ENCODE measurements at places on chromosomes 2 and 18. TPM values are rescaled to one million over a fixed set of nuclear protein-coding genes. Genes with fewer than 3 reads are reported as not detected.

CD8B2 gene
- not detected for total RNA-seq

RHBDD1 gene
- 24.2 TPM for total RNA-seq

MBP gene
- total RNA-seq, result 2.2 TPM

DNA sequence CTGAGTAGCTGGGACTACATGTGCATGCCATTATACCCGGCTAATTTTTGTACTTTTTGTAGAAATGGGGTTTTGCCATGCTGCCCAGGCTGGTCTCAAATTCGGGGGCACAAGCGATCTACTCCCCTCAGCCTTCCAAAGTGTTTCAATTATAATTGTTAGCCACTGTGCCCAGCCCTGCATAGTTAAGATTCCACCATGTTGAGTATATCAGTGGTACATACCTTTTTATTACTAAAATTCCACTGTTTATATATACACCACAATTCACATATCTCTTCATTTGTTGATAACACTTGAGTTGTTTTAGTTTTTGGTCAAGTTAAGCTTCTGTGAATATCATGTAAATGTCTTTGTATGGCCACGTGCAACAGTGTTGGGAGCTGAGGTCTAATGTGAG lies 12.8 kb upstream of the FMNL2 start:
- no peak for DNase-seq

DNA sequence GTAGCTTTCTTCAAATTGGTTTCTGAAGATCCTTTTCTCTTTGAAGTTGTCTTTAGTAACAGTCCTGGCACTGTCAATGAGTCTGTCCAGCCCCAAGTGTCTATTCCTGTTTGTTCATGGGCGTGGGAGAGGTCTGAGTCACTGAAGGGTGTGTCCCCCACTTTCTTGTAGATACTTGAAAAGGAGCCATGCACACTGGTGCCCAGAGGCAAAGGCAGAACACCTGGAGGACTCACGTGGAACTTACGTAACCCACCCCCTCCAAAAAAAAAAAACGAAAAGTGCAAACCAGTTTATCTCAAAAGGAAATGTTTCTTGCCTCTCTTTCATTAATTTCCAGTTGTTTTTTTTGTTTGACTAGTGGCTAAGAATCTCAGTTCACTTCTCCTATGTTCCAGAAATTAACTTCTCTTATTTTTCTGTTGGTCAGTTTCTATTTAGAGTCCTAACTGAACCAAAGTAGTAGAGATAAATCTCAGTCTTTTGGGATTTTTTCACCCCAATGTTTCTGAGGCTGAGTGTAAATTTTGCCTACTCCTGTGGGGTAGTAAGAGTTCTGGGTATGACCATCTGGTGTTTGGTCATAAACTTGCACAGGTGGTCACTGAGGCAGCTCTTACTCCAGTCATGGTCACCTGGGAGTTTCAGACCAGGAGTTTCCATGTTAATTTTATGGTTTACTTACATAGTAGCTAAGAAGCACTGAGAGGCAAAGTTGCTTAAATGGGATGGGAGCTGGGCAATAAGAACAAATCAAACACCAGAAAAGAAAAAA lies 54.9 kb downstream of the DSC3 start:
- no peak for DNase-seq

ERLEC1 gene
- 95.2 TPM for total RNA-seq

GRCh38 chr18:24837066-24837465 lies 376.6 kb downstream of the HRH4 start:
- peak; percentile 55 for DNase-seq

GRCh38 chr2:84766791-84767190 lies 114.1 kb downstream of the TRABD2A start:
- no peak for DNase-seq

DNA sequence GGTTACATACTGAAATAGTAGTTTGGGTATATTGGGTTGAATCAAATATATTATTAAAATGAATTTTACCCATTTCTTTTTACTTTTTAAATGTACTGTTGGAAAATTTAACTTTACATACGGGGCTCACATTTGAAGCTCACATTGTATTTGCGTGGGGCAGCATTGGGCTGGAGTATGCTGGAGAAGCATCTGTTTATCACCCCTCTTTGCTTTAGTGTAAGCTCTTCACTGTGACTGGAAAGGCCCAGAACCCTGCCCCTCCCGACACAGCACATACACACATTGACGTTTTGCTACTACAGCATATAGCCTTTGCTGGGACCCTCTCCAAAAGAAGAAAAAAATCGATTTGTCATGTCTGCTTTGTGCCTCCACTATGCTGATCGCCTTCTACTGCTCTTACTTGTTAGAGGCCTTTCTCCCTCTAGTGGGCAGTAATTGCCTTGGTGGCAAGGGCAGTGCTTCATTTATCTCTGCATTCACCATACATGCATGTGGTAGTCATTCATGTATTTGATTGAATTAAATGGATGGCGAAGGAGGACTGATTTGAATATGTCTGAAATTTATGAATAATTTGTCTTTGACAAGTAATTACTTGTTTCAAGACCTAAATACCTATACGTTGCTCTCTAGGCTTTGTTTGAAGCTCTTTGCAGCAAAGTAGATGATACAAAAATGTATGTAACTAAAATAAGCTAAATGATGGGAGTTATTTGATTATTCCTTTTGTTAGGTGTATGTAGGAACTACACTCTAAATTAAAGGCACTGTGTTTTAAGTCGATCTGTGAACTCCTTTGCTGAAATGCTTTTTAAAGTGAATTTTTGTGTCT lies 37.4 kb downstream of the VAPA start:
- DNase-seq, result peak; percentile 23

GRCh38 chr2:153005071-153005730 lies 286.8 kb downstream of the ARL6IP6 start:
- no peak for DNase-seq

CMPK2 gene
- total RNA-seq, result 2.2 TPM

HDAC4 gene
- 23.3 TPM for total RNA-seq

MC4R gene
- not detected for total RNA-seq

DNA sequence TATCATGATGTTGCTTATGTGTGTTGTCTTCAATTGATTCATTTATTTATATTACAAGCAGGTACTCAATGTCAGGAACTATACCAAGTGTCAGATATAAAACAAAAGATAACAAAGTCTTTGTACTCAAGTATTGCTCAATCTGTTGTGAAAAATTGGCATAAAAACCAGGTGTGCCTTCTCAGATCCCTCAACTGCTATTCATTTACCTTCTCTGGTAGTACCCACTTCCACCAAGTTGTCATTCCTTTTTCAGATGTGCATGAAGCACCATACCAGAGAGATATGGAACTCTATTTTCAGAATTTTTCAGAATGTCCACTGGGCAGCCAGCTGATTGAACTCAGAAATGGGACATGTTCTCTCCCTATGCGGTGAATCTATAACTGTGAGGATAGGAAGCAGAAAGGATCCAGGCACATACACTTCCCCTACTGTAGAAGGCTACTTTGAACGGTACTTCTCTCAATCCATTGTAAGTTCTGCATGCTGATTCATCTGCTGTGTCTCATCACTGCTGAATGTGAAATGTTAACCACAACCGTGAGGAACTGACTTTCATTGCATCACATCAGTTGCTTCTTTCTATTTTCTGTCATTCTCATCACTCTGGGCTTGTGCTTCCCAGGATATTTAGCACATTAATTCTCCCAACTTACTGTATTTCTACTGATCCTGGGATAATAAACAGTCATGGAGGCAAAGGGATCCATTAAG lies 1621.3 kb downstream of the SUCLG1 start:
- DNase-seq, result peak; percentile 47

GRCh38 chr2:8115456-8115855 lies 566.4 kb upstream of the ID2 start:
- DNase-seq, result no peak

IL1A gene
- not detected for total RNA-seq

DNA sequence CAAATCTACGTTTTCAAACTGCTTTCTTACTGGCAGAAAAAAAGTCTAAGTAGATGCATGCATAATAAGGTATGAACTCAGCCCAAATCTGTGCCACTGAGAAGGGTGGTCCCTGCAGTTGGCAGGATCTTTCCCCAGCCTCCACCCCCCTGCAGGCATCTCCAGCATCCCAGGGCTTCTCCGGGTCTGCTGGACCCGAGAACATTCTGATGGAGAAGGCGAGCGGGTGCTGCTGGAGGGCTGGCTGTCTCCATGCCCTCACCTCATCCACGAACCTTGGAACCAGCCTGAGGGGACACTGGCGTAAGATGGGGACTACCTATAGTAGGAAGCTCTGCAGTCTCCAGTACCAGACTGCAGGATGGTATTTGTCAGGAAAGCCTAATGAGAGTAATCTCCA lies 198.9 kb downstream of the HDAC4 start:
- no peak for DNase-seq

GRCh38 chr2:128578406-128579390 lies 260.0 kb upstream of the HS6ST1 start:
- peak; percentile 29 for DNase-seq

GRCh38 chr2:49224426-49225010 lies 70.2 kb upstream of the FSHR start:
- DNase-seq, result no peak

DNA sequence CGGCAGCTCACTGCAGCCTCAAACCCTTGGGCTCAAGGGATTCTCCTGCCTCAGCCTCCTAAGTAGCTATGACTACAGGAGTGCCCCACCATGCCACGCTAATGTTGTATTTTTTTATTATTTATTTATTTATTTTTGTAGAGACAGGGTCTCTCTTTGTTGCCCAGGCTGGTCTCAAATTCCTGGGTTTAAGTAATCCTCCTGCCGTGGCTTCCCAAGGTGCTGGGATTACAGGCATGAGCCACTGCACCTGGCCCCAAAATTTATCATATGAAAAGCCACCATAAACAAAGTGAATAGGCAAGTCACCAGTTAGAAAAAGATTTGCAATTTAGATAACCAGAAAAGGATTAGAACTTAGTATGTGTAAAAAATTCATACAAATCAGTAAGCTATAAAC lies 138.6 kb upstream of the NCK2 start:
- DNase-seq, result no peak

PCARE gene
- not detected for total RNA-seq

- no peak for DNase-seq
Measured at GRCh38 chr2:12265646-12266045, 451.1 kb upstream of the TRIB2 start.

COA5 gene
- total RNA-seq, result 21.2 TPM

GRCh38 chr2:135130751-135131150 lies 78.7 kb downstream of the RAB3GAP1 start:
- no peak for DNase-seq

IMPACT gene
- total RNA-seq, result 34.7 TPM

DNA sequence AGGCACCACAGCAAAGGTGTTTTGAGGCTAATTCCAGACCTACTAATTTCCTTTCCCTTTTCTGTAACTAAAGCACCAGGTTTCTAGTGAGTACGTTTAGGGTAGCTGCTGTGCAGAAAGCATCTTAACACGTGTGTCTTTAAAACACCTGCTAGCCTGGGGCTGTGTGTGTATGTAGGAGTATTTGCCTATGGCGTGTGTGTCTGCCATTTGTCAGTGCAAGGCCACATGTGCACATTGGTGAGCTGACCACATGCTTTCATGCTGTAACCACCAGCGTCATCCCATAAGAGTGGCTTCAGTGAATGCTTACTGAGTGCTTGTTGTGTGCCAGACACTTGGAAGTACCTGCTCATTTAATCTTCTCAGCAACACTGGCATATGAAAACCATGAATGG lies 241.6 kb downstream of the SEPTIN10 start:
- DNase-seq, result peak; percentile 64

- peak; percentile 97 for DNase-seq
Measured at GRCh38 chr2:43221763-43222474, 4.5 kb downstream of the ZFP36L2 start.

- DNase-seq, result no peak
Measured at GRCh38 chr2:118112771-118113334, 24.6 kb downstream of the INSIG2 start.

DNA sequence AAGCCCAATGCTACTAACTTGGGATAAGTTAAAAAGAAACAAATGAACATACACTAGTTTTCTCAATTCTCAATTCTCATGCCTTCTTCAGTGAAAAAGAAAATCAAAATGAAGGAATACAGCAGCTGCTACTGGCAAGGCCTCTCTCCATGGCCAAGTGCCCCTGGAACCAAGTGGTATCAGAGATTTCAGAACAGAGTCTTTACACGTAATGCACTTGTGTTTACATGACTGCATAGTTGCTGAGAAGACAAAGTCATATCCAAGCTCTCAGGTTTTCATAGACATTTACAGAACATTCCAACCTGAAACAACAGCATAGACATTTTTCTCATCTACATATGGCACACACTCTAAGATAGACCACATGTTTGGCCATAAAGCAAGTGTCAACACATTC lies 789.9 kb downstream of the CBLN2 start:
- no peak for DNase-seq

DNA sequence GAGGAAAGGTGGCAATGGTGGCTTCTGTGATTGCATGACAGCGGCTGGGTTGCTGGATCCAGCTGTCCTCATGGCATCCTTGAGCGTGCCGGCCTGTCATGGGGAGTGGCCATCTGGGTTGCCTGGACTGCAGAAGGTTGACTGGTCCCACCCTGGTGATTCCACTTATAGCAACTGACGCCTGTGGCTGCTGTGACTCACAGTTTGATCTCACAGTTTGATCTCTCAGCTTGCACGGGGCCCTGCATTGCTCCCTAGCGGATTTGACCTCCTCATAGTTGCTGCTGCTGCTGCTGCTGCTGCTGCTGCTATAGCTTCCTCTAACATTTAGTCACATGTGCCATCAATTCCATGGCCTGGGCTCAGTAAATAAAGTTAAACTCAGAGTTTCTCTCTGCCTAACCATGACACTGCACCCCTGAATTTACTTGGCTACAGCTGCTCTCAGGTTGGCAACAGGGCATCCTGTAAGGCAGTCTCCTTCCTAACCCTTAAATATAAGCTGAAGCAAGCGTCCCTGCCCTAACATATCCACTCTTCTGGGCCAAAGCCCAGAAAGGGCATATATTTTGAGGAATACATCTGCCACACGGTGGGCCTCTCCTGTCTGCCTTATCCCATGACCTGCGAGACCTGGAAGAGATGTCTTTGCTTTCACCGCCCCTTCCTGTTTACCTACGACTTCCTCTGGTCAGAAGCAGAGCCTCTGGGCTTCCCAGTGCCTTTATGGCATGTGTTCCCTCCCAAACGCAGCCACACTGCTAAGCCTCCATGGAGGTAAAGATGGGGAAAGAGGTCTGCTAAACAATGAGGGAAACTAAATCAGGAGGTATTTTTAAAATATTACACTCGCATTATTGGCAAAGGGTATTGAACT lies 37.8 kb upstream of the CCDC150 start:
- peak; percentile 93 for DNase-seq

NOSTRIN gene
- 1.4 TPM for total RNA-seq

DNA sequence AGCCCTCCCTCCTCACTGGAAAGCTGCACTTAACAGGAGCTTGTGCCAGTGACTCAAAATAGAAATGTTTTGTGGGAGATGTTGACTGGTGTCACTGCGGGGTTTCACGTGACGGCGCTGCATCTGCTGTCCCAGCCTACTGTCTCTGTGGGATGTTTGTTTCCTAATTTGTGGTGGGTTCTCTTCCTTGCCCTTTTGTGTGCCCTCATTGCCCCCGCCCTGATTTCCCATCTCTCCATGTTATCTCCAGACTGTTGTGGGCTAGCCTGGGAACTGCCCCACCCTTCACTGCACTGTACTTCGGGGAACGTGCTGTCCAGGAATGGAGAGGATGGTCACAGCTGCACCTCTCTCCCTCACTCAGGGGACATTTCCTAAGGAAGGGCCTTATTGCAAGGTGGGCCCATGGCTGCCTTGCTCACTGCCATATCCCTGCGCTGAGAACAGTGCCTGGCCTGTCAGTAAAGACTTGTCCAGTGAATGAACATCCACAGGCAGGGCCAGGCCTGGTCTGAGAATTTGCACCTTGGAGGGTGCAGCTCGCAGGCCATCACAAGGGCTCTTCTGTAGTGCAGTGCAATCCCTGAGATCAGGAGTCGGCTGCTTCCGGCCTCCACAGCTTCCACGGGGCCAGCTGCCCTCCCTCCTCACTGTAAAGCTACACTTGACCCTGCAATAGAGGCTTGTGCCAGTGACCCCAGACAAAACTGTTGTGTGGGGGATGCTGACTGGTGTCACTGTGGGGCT lies 18.1 kb downstream of the ZAP70 start:
- DNase-seq, result peak; percentile 53
